ENCODE measurements at places on chromosomes 11 and 22.

GRCh38 chr11:35584321-35584720 is 33.9 kb upstream of the FJX1 start:
- DNase-seq: no peak

DNA sequence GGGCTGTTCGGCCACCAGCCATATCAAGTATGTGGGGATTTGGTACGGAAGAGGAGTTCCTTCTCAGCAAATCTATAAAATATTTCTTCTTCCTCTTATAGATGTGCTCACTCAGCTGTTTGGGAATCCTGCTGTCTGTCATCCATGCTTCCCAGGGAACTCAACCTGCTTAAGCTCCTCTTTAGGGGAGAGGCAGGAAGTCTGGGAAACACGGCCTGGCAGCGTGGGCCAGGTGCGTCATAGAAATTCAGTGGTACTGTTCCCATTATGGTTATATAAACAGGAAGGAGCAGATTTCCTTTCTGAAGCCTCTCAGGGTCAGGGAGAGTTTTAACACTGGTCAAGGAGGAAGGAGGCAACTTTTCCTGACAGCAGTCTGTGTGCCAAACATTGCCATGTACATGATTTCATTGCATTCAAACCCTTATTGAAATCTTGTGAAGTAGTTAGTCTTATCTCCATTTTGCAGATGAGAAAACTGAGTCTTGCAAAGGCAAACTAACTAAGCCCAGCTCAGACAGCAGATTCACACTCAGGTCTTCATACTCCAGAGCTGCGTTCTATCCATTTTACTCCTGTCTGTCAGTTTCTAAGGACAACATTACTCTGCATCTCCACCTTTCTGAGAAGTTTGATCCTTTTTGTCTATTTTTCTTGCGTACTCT is 35.4 kb upstream of the AMOTL1 start:
- DNase-seq: no peak

DNA sequence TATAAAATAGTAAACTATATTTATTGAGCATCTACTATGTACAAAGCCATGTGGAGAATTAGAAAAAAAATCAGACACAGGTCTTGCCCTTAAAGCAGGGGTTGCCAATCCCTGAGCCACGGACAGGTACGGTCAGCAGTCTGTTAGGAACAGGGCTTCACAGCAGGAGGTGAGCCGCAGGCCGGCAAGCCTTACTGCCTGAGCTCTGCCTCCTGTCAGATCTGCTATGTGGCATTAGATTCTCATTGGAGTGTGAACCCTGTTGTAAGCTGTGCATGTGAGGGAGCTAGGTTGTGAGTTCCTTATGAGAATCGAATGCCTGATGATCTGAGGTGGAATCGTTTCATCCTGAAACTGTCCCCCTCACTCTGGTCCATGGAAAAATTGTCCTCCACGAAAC is 2.1 kb upstream of the RAG2 start:
- no peak for DNase-seq

DNA sequence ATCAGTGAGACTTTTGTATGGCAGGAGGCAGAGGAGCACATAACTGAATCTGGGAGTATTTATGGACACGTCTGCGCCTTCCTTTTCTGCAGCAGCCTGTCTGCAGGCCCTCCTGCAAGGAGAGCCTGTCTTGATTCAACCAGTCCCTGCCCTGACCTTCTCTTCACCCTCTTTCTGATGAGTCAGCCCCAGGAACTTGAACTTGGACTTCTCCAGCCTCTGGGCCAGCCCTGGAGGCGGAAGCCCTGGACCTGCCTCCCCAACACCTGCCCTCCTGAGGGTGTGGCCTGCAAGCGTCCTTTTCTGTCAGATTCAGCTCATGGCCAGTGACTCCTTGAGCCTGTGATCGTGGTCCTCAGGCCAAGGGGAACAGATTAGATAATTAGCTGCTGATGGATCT is 20.0 kb downstream of the DAGLA start:
- no peak for DNase-seq

GRCh38 chr11:135033540-135033939 is 621.5 kb upstream of the B3GAT1 start:
- no peak for DNase-seq

DNA sequence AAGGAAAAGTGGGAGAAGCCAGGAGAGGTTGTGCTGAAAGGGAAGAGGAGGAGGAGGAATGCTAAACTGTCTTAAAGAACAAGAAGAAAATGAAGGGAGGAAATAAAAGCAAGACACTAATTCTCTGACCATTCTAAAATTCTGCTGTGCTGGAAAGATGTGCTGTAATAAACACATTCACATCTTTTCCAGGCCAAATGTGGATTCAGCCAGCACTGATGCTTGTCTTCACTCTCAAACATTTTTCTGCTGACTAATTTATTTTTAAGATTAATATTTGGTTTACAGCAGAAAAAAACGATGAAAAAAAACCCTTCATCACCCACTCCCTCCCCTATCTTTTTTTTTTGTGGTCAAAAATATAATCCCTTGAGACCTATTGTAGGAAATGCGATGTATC is 223.6 kb downstream of the SWAP70 start:
- no peak for DNase-seq

GRCh38 chr11:64650923-64651523 is 60.0 kb downstream of the SLC22A12 start:
- no peak for DNase-seq

DNA sequence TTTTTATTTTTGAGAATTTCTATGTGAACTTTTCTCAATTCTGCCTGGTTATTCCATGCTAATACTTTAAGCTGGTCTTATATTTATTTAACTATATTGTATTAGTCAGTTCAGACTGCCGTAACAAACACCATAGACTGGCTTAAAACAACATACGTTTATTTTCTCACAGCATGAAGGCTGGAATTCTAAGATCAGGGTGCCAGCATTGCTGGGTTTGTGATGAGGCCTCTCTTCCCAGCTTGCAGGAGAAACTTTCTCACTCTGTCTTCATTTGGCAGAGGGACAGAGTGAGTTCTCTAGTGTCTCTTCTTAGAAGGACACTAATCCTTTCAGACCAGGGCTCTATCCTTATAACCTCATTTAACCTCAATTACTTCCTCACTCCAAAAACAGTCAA is 16.2 kb upstream of the TEAD1 start:
- DNase-seq: no peak

DNA sequence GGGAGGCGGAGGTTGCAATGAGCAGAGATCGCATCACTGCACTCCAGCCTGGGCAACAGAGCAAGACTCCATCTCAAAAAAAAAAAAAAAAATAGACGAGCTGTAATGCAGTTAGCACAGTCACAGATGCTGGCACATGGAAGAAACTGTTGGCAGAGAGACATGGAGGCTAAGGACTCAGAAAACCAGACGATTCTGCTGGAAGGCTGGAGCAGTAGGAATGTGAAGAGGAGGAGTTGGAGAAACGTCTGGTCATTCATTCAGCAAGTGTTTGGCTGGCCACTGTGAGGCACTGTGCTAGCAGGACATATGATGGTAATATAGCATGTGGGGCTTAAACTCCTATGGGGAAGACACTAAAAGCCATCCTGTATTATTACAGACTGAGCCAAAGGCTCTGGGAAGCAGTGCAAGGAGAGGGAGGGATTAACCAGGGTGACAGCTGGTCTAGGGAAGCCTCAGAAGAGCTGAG is 5.0 kb downstream of the UQCR10 start:
- DNase-seq: no peak

DNA sequence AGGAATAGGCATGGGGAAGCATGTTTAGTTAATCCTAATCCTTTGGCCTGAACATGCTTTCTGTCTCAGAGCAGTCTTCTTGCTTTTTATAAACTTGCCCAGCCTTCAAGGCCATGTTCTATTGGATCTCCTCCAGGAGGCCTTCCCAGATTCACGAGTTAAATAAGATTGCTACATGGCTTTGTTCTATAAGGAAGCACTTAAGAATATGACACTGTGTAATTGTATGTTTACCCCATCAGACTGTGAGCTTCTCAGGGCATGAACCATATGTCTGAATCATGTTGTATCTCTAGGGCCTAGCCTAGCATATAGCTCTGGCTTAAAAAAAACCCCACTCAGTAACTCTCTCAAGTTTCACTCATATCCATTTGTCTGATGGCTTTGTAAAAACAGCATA is 26.4 kb upstream of the UCP3 start:
- no peak for DNase-seq

DNA sequence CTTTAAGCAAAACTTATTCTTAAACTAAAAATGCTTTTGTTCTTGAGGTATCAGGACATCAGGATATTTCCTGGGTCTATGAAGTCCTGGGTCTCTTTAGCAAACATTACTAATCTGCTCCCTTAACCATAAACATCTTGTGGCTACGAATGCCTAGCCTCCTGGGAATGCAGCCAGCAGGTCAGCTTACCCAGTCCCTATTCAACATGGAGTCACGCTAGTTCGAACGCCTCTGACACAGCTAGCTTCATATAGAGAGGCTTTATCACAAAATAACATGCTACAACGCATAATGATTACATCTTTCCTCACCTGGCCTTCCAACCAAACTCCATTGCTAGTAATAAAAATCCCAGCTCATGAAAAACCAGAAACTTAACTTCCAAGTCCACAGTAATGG is 17.5 kb upstream of the FIBIN start:
- DNase-seq: no peak

DNA sequence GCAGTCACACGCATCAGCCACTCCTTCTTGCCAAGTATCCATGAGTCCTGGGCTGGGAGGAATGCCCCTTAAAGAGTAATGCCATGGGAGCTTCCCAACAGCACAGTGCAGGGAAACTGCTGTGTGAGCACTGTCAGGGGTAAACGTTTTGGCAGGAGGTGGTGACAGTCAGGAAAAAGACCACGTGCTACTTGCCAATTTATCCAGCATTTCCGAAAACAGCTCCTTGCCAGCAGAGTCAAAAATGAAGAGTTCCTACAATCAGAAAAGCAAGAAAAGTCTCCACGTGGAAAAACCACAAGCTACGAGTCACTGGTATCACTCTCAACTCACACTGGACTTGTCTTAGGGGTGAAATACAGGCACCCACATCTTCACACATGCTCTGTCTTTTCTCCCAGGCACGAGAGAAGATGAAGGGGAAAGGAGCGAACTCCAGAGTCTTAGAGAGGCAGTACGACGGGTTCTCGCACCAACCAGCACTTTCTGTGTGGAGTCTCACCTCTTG is 9.9 kb downstream of the IFT27 start:
- DNase-seq: no peak

Measured in central memory CD4-positive, alpha-beta T cell (primary cell).